ENCODE measurements at places on chromosomes 6 and 20.

GRCh38 chr20:57459278-57459677 lies 65.7 kb downstream of the CTCFL start:
- no peak for DNase-seq

- no peak for DNase-seq
Observed at GRCh38 chr6:68226460-68226859, 408.6 kb upstream of the ADGRB3 start.

DNA sequence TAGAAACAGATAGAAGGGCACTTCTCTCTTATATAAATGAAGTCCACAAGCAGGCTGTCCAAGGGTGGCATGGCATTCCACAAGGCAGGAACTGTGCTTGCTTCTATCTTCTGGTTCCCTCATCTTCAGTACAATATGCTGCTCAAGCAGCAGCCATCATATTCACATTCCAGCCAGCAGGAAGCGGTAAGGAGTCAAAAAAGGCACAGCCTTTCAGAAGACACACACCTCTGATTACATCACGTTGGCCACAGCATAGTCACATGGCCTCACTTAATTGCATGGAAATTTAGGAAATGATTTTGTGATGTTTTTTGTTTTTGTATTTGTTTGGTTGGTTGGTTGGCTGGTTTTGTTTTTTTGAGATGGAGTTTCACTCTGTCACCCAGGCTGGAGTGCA lies 19.0 kb downstream of the REM1 start:
- no peak for DNase-seq

DNA sequence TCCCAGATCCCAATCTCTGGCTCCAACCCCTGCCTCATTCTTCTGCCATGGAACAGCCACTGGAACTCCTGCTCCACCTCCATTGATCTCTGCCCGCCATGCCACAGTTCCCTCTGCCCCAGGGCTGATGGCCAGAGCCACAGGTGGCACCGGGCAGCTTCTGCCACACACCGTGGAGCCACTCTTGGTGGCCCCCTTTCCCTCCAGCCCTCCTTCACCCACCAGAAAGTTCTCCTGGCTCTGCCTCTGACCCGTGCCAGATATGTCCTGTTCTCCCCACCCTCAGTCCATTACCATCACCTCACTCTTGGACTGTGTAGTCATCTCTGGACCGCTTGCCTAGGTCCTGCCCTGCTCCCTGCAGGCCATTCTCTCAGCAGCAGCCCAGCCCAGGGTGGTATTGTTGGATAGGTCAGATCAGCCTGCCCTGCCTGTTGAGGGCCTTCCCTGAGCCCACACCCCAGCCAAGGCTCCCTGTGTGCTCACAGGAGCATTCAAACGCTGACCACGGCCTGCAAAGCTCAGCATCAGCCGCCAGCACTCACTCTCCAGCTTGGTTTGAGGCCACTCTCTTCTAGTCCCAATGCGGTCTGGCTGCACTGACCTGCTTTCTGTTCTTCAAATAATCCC lies 16.8 kb upstream of the SYNDIG1 start:
- no peak for DNase-seq

DNA sequence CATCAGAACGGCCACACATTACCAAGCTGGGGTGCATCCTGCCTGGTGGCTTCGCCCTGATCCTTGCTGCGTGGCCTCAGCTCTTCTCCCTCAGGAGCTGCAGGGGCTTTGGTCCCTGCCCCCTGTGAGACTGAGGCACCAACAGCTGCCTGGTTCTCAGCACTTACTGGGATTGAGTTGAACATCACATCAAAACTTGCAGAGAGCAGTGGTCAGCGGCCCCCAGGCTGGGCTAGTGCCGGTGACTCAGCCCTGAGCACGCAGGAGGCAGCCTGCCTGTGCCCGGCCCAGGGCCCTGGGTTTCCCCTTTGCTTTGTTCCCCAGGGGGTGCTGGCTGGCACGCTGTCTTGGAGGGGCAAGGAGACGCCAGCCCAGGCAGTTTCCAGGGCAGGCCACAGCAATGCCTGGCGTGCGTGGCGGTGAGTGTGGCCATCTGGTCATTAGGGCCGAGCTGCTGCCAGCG lies 63.3 kb downstream of the DLL1 start:
- no peak for DNase-seq

DNA sequence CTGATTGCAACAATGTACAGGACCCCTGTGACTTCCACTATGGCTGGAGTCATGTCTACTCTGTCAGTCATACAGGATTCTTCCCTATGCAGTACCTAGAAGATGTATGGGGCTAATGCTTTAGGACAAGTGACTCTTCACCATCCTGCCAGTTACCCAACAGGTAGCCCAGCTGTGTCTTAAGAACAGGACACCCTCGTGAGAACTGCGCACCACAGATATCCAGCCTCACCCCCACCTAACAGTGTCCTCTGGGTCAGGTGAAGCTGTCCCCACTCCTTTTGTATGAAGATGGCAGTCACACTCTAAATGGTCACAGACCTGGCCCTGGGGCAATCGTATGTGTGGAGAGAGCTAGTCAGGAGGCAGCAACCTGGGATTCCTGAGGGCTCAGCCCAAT lies 191.6 kb downstream of the C6orf118 start:
- no peak for DNase-seq

DNA sequence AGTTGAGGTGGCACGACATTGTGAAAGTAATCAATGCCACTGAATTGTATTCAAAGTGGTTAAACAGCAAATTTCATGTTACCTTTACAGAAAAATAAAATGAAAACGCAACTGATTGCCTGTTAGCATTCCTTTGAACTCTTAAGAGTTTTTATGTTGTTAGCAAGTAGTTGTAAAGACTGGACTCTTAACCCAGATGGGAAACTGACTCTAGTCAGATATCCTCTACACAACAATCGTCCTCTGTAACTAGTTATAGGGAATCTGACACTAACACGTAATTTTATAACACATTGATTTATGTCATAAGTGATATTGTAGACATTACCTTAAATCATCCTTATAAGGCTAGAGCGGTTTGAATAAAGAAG lies 3.0 kb upstream of the FBXO9 start:
- DNase-seq = no peak

DNA sequence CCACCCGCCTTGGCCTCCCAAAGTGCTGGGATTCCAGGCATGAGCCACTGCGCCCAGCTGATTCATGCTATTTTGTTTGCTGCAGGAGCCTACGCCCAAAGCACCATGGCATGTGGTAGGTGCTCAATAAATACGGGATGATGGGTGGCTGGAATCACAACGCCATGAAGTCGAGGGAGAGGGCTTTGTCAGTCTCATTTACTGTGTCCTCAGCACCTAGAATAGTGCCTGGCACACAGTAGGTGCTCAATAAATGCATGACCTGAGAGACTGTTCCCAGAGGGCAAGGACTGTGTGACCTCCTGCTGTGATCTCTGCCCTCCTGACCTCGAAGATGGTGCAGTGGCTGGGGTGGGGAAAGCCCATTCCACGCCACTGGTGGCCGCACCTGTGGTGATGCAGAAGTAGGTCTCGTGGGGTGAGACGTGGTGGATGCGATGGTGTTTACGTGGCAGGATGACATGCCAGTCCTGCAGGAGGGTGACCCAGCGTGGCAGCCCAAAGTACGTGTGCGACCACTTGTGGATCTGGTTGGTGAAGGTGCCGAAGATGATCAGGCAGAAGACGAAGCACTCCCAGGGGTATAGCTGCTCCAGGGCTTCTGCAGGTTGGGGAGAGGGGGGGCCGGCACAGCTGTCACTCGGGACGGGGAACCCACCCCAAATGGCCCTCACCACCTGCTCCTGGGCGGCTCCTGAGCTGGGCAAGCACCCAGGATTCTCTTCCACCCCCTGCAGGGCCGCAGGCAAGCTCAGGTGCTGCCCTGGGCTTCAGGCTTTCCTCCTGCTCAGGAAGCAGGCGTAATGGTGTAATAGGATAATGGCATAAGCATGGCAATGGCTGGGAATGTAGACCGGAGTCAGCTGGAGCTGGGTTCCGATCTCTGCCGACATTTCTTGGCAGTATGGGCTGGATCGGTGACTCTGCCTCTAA lies 14.9 kb upstream of the UBE2V1 start:
- no peak for DNase-seq

DNA sequence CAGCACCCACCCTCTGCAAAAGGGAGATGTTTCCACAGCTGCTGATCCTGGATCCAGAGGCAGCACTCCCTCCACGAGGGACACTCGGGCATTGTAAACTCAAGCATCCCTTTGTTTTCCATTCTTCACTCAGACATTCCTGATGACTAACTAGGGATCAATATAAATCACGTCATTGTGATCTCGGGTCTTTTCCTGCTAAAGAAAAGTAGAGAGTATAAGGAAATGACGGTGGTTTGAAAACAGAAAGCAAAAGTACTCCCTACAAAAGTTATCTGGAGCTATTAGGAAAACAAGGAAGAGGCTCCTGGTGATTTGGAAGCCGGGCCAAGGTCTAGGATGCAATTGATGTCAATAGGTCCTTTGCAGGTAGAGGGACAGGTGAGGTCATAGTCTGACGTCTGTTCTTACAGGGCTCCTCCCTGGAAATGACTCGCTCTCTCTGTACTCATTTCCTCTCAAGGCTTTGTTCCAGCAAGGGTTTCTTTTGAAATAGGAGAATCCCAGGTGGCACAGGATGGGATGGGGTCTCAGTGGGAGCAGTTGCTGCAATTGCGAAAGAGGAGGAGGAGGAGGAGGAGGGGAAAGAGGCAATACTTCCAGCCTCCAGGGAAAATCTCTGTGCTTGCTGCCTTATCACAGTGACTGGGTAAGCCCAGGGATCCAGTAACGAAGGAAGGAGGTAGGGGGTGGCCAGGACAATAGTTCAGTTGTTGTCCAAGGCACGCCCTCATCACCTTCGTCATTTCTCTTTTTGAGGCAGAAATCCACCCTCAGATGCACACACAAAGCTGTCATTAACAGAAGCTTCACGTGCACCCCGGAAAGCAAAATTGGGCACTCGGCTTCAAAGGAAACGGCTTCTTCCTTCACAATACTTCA lies 222.8 kb downstream of the LY86 start:
- no peak for DNase-seq

- DNase-seq = no peak
Observed at GRCh38 chr6:118758946-118759345, 107.6 kb upstream of the CEP85L start.

DNA sequence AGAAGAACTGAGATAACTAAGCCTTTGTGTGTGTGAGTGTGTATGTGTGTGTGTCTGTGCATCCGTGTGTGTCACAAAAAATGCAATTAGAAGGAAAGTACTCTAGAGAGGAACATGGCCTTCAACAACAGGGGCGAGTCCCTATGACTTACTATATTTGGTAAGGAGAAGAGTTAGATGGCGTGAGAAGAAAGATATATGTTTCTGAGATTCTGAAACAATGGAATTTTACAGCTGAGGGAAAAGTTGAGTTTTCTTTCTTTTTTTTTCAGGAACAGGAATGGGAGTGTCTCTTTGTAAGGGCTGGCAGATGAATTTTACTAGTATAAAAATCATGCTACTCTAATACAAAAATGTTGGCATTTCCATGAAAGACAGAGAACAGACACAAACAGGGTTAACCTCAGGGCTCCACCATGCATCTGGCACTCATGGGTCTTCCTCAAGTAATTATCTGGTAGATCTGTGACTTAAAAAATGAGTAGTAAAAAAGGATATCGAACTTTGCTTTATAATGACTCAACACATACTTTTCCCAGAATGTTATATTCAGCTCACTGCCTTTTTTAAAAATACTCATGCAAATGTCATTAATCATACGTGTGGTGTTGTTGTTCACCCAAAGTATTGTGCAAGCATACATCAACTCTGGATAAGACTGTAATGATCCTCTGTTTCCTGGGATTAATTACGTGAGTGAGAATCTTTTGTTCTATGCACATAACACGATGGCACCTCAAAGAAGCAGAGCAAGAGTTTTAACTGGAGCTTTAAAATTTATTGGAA lies 12.8 kb upstream of the SASH1 start:
- DNase-seq = no peak

- no peak for DNase-seq
Observed at GRCh38 chr6:43922426-43923375, 152.7 kb downstream of the VEGFA start.

DNA sequence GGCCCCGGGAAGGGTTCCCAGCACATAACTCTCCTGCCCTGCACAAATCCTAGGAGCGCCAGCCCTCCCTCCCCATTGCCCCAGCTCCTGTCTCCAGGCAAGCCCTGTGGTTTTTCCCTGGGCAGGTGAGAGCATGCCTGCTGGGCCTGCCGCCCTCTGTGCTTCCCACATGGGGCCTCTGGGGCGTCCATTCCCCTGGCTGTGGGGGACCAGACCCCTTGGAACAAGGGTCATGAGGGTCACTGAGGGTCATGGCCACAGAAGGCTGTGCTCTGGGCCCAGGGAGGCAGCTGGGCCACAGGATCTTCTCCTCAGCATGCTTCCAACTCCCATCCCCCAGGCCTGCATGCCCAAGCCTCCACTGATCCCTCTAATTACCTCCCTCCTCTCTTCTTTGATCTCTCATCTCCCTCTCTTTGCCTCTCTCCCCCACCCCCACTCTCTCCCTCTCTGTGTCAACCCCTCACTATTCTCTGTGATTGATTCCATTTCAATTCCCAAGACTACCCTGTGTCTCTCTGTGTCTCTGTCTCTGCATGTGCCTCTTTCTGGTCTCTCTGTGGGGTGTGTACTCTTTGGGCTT lies 6.1 kb downstream of the MDFI start:
- no peak for DNase-seq

- DNase-seq = no peak
Observed at GRCh38 chr20:12925863-12926793, 82.6 kb upstream of the SPTLC3 start.

GRCh38 chr6:115782612-115783011 lies 278.1 kb downstream of the FRK start:
- DNase-seq = no peak

DNA sequence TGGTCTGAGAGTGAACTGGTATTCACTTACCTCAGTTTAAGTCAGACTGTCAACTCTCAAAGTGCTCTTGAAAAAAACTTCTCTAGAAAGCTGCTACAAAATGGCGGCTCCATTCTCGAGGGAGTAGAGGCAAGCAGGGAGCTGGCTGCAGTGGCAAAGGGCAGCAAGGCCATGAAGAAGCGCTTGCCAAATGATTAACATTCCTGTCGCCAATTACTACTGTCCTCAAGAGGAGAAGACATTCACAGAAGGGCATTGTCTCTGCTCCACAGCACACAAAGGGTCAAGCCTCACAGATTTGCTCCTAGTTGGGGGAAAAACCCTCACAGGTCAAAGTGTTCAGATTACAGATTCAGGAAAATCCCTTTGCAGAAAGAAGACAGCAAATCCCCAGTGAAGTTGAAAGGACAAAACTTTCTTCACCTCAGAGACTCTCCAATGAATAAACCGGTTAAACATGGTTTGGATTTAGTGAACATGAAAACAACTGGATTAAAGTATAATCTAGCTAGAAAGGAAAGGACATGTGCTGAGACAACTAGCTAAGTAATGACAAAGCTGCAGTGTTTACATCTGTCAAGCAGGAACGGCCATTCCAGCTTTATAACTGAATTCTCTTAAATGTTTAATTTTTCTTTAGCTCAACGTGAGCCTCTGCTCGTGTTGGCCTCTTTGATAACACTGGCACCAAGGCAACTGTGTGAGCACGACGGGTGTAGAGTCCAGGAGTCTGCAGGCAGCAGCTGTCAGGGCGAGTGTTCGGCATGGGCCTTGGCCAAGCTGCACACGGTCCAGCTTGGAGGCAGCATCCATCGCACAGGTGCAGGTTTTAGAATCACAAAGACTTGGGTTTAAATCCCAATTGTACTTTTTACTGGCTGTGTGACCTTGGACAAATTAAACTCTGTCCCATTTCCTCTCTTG lies 37.6 kb downstream of the NR2E1 start:
- no peak for DNase-seq
